ENCODE measurements at places on chromosomes 16 and 17.

DNA sequence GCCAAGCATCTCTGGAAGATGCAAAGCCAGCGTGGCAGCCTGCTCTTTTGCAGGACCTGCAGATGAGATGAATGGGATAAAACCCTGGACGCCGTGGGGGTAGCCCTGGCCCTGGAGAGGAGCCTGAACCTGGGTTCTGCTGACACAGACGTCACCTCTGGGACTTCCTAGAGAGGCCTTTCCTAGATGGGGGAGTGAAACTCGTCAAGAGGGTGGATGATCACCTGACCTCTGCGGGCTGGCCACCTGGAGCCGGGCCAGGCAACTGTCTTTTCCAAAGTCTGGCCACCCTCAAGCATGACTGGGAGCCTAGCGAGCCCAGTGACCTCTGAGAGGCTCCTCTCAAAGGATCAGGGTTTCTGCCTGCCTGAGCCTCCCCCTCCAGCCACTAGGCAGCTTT, 529.0 kb downstream of the KCNJ18 start:
- no peak for DNase-seq

GRCh38 chr17:63986821-63987220, 11.3 kb upstream of the PRR29 start:
- no peak for DNase-seq

DNA sequence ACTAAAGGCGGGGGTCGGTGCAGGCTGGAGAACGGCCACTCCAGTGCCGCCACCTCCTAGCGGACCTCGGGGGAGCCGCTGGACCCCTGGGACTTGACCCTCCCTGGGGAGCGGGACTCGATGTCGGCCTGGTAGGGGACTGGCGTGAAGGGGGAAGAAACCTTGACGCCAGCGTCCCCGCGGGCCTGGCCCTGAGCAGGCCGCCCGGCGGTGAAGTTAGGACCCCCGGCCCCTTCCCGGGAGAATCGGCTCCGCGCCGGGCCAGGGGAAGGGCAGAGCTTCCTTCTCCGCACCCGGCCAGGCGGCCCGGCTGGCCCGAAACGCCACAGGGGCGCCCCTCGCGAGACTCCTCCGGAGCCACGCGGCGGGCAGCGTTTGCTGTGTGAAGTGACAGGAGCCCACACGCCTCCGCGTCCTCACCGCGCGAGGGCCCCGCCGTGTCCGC, 389 bp downstream of the DUS1L start:
- DNase-seq = no peak

- no peak for DNase-seq
These were observed 36.9 kb upstream of the TANGO6 start for GRCh38 chr16:68806422-68806821.

GRCh38 chr16:48524348-48525200, 85.4 kb downstream of the N4BP1 start:
- DNase-seq = no peak

GRCh38 chr17:42697108-42697811, 14.9 kb downstream of the CNTNAP1 start:
- DNase-seq = no peak

DNA sequence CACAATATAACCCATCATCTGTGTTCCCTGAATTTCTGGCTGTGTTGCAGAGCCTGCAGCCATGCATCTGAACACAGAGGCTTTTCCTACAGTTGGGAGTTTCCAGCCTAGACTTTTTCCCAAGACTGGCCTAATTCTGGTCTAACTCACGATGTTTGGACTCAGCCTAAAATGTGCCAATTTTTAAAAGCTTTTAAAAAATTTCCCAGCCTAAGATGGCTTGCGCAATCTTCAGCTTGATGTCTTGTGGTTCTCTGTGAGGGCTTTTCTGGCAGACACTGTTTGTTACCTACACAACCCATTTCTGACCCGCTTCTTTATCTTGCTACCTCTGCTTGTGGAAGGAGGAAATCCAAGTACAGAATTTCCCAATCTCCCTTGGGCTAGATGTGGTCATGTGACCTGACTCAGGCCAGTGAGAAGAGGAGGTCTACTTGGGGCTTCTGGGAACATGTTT, 72.7 kb upstream of the GAS7 start:
- no peak for DNase-seq

GRCh38 chr16:49701065-49701685, 154.7 kb downstream of the ZNF423 start:
- no peak for DNase-seq

DNA sequence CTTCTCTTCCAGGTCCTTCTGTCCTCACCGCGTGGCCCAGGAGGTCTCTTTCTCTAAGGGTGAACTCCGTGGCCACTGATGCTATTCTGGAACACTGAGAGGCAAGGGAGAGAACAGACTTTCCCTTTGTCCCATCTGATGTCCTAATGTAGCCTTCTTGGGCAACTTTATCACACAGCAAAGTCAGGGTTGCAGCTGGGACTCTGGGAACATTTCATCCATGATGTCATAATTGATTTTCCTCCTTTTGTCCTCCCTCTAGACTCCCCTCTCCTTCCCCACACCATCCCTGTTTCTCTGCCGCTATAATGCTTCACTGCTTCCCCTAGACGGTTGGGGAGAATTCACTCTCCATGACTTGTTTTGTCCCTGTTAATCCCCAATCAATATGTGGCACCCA, 201.0 kb downstream of the SHISA9 start:
- DNase-seq = no peak

DNA sequence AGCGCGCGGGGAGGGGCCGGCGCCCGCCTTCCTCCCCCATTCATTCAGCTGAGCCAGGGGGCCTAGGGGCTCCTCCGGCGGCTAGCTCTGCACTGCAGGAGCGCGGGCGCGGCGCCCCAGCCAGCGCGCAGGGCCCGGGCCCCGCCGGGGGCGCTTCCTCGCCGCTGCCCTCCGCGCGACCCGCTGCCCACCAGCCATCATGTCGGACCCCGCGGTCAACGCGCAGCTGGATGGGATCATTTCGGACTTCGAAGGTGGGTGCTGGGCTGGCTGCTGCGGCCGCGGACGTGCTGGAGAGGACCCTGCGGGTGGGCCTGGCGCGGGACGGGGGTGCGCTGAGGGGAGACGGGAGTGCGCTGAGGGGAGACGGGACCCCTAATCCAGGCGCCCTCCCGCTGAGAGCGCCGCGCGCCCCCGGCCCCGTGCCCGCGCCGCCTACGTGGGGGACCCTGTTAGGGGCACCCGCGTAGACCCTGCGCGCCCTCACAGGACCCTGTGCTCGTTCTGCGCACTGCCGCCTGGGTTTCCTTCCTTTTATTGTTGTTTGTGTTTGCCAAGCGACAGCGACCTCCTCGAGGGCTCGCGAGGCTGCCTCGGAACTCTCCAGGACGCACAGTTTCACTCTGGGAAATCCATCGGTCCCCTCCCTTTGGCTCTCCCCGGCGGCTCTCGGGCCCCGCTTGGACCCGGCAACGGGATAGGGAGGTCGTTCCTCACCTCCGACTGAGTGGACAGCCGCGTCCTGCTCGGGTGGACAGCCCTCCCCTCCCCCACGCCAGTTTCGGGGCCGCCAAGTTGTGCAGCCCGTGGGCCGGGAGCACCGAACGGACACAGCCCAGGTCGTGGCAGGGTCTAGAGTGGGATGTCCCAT, 232.8 kb downstream of the SEC14L1 start:
- no peak for DNase-seq

Data from stimulated activated CD4-positive, alpha-beta T cell treated with anti-CD3 and anti-CD28 coated beads, Interleukin-15, amount 100 ng/mL, for 1 hour (primary cell).